A172 (cell line): ENCODE measurements at places on chromosomes 11 and 22. TPM values are rescaled to one million over a fixed set of nuclear protein-coding genes. Genes with fewer than 3 reads are reported as not detected.

Gene OR51E2
- not detected in 2 replicates for total RNA-seq

Gene SYT8
- 2.1 TPM in 1 of 2 replicates, not detected in the other for total RNA-seq

Gene FXYD2
- not detected in 2 replicates for total RNA-seq

Gene GTSE1
- 13.7 and 14.4 TPM in 2 replicates for total RNA-seq

Gene TCN1
- total RNA-seq, result 0.12 TPM in 1 of 2 replicates, not detected in the other

Gene SMTNL1
- total RNA-seq, result not detected in 2 replicates

Gene GAB4
- total RNA-seq, result not detected in 2 replicates

Gene OR5P2
- total RNA-seq, result not detected in 2 replicates

Gene CRYBA4
- total RNA-seq, result not detected in 2 replicates

Gene GGTLC2
- not detected in 2 replicates for total RNA-seq

Gene DYNC2H1
- total RNA-seq, result 7.7 and 8.0 TPM in 2 replicates

Gene LMO1
- total RNA-seq, result 0.22 and 1.7 TPM in 2 replicates

Gene KRTAP5-9
- not detected in 2 replicates for total RNA-seq

Gene RCOR2
- 0.05 and 0.14 TPM in 2 replicates for total RNA-seq

Gene SAA2
- 4.9 and 12.9 TPM in 2 replicates for total RNA-seq

Gene RFPL1
- total RNA-seq, result not detected in 2 replicates

Gene OR10D3
- not detected in 2 replicates for total RNA-seq

Gene RNF121
- 29.9 and 33.5 TPM in 2 replicates for total RNA-seq

Gene BAIAP2L2
- total RNA-seq, result not detected in 2 replicates

Gene CASP4
- 64.9 and 89.0 TPM in 2 replicates for total RNA-seq

Gene KCNQ1
- total RNA-seq, result 1.9 and 3.5 TPM in 2 replicates

Gene RAG2
- total RNA-seq, result not detected in 2 replicates

Gene PTGDR2
- total RNA-seq, result 0.10 TPM in 1 of 2 replicates, not detected in the other

Gene OR8G1
- not detected in 2 replicates for total RNA-seq

Gene DUSP8
- total RNA-seq, result 2.9 and 5.1 TPM in 2 replicates

Gene OR5B21
- total RNA-seq, result not detected in 2 replicates

Gene DDX6
- 40.1 and 46.7 TPM in 2 replicates for total RNA-seq

Gene ANO1
- 1.8 and 2.6 TPM in 2 replicates for total RNA-seq

Gene C11orf52
- total RNA-seq, result not detected in 2 replicates

Gene DMC1
- 0.10 and 0.28 TPM in 2 replicates for total RNA-seq

Gene APOBEC3C
- 6.4 and 8.2 TPM in 2 replicates for total RNA-seq

Gene CD6
- total RNA-seq, result not detected in 2 replicates

Gene CHRM1
- 0.02 TPM in 1 of 2 replicates, not detected in the other for total RNA-seq

Gene A4GALT
- total RNA-seq, result 1.8 and 3.4 TPM in 2 replicates

Gene ZFPL1
- total RNA-seq, result 41.4 and 65.5 TPM in 2 replicates

Gene APOA4
- total RNA-seq, result not detected in 2 replicates

Gene EIF3D
- total RNA-seq, result 249 and 285 TPM in 2 replicates

Gene F2
- total RNA-seq, result not detected in 2 replicates

Gene B4GALNT4
- 27.9 and 40.8 TPM in 2 replicates for total RNA-seq

Gene CCDC87
- total RNA-seq, result 0.31 and 1.2 TPM in 2 replicates

Gene CSF2RB
- total RNA-seq, result 0.02 TPM in 1 of 2 replicates, not detected in the other

Gene NOX4
- total RNA-seq, result not detected in 2 replicates

Gene LIF
- total RNA-seq, result 24.8 and 25.4 TPM in 2 replicates

Gene OR56A5
- not detected in 2 replicates for total RNA-seq

Gene SLC35E4
- total RNA-seq, result 8.1 and 9.1 TPM in 2 replicates

Gene SEPTIN3
- total RNA-seq, result 7.7 and 8.3 TPM in 2 replicates

Gene PARVG
- total RNA-seq, result not detected in 2 replicates

Gene MS4A2
- not detected in 2 replicates for total RNA-seq

Gene SCN2B
- total RNA-seq, result not detected in 2 replicates

Gene THRSP
- total RNA-seq, result not detected in 2 replicates

Gene TTC36
- total RNA-seq, result not detected in 2 replicates

Gene VPREB1
- not detected in 2 replicates for total RNA-seq

Gene MYO7A
- 0.05 TPM in 1 of 2 replicates, not detected in the other for total RNA-seq

Gene SYT12
- total RNA-seq, result not detected in 2 replicates

Gene IGF2
- 0.67 and 0.90 TPM in 2 replicates for total RNA-seq

Gene TESMIN
- total RNA-seq, result not detected in 2 replicates

Gene GPR83
- not detected in 2 replicates for total RNA-seq

Gene PKDREJ
- total RNA-seq, result under 0.01 TPM in 1 of 2 replicates, not detected in the other

Gene FOLH1
- not detected in 2 replicates for total RNA-seq
